Globus pallidus (tissue), 1 donor: ENCODE measurements at places on chromosomes 5 and 9.

GRCh38 chr9:79325501-79325900 is 246.3 kb upstream of the TLE4 start:
- DNase-seq = no peak

DNA sequence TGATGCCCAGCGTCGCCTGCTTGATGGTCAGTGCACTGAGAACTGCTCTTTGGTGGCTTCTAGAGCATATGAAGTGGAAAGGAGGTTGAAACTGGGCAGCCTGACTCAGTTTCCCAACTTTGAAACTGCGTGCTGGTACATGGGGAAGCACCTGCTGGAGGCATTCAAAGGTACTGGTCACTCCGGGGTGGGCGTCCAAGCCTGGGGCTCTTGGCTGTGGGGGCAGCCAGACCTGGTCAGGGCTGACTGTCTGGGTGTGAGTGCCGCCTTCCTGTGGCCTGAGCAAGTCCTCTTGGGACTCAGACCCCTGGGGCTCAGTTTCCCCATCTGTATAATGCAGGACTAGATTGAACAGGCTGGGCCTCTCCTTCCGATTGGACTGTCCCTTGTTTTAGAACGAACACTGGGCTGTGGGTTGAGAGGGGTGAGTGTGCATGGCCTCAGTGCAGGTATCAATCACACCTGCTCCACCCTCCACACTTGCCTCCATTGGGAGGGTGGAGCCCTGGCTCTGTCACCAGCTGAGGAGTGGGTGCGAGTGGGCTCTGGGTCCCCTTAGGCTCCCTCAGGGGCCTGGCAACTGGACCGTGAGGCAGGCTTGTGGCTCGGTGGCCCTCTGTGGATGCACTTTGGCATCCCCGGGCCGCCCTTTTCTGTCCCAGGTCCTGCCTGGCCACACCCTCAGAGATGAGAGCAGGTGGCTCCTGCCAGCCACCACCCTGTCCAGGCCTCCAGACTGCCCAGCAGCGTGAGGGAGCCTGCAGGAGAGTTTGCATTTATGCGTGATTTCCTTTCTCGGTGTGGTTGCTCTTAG is 80.2 kb downstream of the PHF2 start:
- DNase-seq = no peak

- DNase-seq = no peak
Observed at GRCh38 chr9:86868616-86869015, 78.7 kb downstream of the GAS1 start.

DNA sequence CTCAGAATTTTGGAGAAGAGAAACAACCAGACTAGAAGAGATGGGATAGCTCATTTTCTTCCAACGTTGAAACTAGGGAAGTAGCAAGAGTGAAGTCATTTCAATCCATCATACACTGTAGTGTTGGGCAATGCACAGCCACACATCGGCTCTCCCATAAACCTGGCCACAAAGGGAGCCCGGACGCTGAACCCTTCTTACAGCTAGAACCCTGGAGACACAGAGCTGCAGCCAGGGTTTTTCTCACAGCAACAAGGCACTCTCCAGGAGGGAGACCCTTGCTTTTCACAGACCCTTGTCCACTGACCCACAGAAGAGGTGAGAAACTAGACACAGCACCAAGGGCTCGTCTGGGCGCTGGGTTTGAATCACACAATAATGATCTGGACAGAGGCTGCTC is 101.4 kb upstream of the FSTL4 start:
- no peak for DNase-seq

DNA sequence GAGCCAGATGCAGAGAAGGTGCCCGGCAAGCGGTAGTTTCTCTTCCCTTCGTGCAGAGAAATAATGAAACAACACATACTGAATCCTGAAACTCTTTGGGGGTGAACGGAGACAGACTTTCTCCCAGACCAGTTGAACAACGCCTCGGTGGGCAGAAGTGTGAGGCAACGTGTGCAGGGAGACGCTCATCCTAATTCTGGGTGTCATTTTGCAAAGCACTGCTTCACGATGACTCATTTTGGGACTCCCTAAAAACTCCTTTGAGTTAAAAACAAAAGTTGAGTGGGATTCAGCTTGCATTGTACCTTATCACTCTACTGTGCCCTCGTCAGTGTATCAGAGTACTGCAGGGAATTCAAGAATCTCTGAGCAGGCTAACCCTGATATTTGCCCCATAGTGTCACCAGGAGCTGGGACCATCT is 3.5 kb upstream of the NEK6 start:
- DNase-seq = no peak
